ENCODE measurements at places on chromosomes 12 and 14. TPM values are rescaled to one million over a fixed set of nuclear protein-coding genes. Genes with fewer than 3 reads are reported as not detected.

Gene PTHLH
- not detected for total RNA-seq

Gene IL31
- not detected for total RNA-seq

Gene RAD9B
- 0.94 TPM for total RNA-seq

Gene SDR9C7
- not detected for total RNA-seq

Gene RPGRIP1
- total RNA-seq = 0.42 TPM

Gene STAB2
- not detected for total RNA-seq

Gene MARCHF9
- 13.9 TPM for total RNA-seq

Gene PTGER2
- total RNA-seq = 46.7 TPM

Gene SYCP3
- total RNA-seq = 0.21 TPM

Gene CNTN1
- total RNA-seq = not detected

Gene SLC7A7
- 74.8 TPM for total RNA-seq

Gene KRT82
- total RNA-seq = not detected

Gene ABCC9
- 0.10 TPM for total RNA-seq

Gene CABP1
- not detected for total RNA-seq

Gene TRHDE
- 0.21 TPM for total RNA-seq

Gene GDF3
- not detected for total RNA-seq

Gene ADAM21
- total RNA-seq = not detected

Gene MYO1A
- total RNA-seq = 0.31 TPM

Gene PSMC6
- total RNA-seq = 117 TPM

All from mononuclear cell (primary cell).